Progenitor cell of endocrine pancreas (in vitro differentiated cells): ENCODE measurements at places on chromosomes 1 and 21.
A peak's percentile ranks its signal among the peaks of the same experiment; 100 is the strongest.

DNA sequence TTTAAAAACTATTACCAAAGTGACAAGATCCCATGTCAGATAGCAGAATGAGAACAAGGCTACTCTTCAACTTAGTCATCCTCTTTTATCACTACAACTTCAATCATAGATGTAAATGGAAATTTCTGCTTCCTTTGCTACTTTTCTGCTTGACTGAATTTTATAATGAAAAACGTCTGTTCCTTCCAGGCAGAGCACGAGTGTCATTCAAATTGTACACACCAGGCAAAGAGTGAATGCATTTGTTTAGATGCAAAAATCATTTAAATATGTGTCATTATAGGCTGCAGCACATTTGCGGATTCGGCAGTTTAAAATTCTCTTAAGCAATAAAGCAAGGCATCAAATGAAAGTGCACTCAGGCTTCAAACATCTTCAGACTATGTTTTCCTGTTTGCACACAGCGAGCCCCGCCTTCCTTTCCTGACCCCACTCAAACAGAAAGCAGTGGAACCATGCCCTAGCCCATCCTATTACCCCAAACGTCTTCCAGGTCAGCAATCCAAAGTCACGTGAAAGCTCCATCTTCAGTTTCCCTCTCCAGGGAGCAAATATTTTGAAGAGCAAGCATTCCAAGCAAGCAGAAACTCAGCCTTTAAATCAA, 99.6 kb downstream of the APP start:
- DNase-seq: no peak

DNA sequence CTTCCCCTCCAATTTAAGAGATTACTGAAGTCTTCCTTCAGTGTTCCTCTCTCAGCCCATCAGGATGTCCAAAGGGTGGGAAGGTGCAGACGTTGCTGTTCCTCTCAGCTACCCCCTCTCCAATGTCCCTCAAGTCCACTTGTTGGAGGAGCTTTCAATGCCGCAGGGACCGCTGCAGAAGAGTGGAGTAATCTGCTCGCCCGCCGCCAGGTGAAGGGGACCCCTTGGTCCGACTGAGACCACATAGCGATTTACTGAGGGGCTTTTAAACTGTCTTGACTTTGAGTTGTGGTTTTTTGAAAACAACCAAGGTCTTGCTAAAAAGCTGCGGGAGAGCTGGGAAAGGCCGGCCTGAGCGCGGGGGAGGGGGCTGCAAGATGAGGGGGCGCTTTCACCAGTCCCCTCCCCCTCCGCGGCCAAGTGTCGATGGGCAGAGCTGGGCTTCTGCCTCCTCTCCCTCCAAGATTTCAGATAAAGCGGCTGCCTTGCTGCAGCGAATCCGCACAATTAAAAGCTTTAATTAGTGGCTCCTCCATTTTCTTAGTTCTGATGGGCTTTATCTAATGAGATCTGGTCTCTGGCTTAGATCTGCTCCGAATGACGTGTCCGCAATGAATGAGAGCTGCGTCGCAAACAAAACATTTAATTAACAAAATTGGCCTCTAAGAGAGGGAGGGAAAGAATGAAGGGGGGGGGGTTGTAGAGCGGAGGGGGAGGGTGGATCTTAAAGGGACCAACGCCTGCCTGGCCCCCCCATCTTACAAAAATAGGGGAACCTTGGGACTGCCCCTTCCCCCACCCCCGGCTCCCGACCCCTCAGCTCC, 5.9 kb downstream of the LMO4 start:
- peak; percentile 26 for DNase-seq

DNA sequence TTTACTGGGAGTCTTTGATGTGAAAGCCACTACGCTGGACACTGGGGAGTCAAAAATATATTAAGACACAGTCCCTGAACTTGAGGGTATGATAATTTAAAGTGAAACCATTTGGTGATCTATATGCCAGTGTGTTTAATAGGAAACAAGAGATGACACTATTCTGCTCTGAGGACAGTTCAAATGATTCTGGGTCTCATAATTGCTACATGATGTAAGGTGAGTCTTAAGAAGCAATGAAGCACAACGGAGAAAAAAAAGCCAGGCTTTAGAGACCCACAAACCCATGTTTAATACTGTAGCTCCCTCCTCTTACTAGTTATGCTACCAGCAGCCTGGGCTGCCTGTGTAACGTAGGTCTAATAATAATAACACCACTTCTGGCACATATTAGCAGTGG, 14.2 kb upstream of the LRRC8D start:
- DNase-seq: no peak

DNA sequence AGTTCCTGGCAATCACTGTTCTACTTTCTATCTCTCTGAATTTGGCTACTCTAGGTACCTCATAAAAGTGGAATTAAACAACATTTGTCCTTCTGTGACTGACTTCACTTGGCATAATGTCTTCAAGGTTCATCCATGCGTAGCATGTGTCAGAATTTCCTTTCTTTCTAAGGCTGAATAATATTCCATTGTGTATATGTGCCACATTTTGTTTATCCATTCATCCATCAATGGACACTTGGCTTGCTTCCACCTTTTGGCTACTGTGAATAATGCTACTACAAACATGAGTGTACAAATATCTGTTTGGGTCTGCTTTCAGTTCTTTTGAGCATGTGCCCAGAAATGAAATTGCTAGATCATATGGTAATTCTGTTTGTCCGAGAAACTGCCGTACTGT, 14.7 kb downstream of the CACHD1 start:
- no peak for DNase-seq

DNA sequence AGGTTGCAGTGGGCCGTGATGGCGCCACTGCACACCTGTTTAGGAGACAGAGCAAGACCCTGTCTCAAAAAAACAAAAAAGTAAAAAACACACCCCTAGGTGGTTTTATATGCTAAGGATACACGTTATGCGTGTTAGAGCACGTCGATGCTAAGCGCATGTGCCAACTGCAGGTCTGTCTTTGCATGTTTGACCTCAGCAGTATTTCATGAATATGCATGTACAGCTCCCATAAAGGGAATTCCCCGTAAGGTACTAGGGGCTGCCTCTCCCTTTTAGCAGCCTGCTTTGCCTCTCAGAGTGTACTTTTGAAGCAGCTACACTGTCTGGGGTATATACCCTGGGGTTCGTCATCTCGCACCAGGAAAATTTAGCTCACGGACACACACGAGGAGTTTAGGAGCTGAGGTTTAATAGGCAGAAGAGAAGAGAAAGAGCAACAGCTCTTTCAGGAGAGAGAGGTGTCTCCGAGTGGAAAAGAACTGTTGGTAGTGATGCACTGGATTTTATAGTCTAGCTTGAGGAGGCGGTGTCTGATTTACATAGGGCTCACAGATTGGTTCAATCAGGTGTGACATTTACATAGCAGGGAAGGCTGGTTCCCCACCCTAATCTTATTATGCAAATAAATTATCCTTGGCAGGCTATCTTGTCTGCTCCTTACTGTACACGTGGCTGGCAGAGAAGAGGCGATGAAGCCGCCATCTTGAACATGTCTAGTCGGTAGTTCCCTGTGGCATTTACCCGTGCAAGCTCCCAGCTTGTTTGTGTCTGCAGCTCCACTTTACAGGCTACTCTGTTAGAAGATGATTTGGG, 4.2 kb upstream of the OTUD3 start:
- no peak for DNase-seq

- no peak for DNase-seq
These were observed 81.7 kb upstream of the PGBD5 start for GRCh38 chr1:230507666-230508402.

DNA sequence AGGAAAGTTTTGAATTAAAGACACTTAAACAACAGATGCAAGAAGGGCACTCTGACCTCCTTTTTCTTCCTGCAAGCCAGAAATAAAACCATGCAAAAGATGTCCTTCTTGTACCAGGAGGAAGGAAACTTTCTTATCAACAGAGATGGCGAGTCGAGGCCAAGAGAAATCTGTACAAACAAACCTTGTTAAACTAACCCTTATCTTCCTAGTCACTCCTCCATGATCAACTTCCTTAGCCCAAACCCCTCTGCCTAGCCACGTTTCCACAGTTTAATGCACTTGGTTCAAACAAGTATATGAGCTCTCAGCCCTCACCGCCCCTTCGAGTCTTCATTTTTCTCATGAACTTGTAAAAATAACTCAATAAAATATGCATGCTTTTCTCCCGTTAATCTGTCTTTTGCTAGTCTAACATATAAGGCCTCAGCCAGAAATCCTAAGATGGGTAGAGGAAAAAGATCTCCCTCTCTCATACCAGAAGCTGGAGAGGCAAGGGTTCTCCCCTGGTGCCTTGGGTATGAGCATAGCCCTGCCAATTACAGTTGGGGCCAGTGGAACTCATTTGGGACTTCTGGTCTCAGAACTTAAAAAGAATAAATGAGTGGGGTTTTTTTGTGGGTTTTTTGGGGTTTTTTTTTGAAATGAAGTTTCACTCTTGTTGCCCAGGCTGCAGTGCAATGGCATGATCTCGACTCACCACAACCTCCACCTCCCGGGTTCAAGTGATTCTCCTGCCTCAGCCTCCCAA, 141.7 kb upstream of the SOD1 start:
- DNase-seq: no peak

GRCh38 chr21:29074007-29074376, 544 bp upstream of the CCT8 start:
- DNase-seq: no peak

GRCh38 chr1:28663871-28664470, 4.6 kb upstream of the GMEB1 start:
- no peak for DNase-seq

DNA sequence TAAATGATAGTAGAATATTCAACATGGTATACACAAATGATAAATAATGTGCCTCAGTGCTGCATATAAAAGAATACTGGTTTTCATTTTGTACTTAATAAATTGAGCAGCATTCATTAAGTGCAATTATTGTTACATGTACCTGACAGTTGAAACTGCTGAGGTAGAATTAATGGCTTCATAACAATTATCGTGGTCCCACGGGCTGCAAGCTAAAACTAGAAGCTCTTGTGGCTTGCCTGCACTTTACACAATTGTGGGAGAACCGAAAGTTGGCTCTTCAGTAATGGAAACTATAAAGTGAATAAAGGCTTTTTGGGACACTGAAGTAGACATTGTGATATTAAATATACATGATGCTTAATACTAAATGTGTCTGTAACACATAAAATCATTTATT, 23.2 kb downstream of the INSL5 start:
- no peak for DNase-seq

DNA sequence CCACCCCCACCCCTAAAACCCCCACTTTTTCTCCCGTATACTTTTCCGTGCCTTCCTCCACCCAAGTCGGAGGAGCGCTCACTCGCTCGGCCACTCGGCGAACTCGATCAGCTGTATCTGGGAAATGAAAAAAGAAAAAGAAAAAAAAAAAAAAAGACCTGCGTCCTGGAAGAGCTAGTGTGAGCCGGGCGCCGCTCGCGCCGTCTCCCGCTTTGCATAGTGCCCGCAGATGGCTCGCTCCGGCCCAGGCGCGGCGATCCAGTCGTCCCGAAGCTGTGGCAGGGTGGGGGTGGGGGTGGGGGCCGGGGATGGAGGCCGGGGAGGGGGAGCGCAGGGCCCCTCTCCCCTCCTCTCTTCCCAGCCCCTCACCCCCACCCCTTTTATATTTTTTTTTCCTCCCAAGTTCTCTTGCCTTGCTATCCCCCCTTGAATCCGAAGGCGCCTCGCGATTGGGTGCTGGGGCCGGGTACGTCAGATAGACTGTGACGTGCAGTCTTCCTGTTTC, 299 bp upstream of the PROX1 start:
- peak; percentile 68 for DNase-seq

DNA sequence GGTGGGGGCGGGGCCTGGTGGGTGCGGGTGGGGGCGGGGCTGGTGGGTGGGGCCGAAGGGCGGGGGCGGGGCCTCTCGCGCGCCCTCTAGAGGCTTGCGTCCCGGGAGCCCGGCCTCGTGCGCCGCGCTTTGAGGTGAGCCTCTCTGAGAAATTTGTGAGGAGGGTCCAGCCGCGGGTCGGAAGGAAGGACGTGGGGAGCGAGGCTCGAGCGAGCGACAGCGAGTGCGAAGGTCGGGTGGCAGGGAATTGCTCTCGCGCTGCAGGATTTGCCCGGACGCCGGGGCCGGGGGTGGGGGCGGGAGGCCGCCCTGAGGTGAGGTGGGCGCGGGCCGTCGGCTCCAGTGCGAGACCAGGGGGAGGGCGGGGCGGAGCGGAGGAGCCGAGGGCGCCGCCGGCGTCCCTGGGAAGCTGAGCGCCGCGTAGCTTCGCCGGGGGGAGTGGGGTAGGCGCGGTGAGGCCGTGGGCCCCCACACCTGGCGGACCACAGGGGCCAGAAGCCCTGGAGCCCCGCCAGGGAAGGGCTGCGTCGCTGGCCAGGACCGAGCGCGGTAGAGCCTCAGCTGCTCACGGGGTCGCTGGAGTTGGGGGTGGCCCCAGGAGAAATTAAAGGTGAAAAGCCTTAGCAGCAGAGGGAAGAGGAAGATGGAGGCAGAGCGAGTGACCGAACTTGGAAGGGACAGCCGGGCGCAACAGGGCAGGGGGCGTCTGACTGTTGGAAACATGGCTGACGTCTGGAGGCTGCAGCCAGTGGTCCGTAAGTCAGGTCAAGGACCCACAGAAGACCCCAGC, 754 bp upstream of the LSS start:
- DNase-seq: peak; percentile 56

- DNase-seq: no peak
These were observed 149.7 kb upstream of the VANGL1 start for GRCh38 chr1:115492019-115492595.

GRCh38 chr21:34298534-34299167, 65.2 kb upstream of the KCNE2 start:
- DNase-seq: no peak

- no peak for DNase-seq
These were observed 85.6 kb upstream of the CLDN14 start for GRCh38 chr21:36565540-36565939.

DNA sequence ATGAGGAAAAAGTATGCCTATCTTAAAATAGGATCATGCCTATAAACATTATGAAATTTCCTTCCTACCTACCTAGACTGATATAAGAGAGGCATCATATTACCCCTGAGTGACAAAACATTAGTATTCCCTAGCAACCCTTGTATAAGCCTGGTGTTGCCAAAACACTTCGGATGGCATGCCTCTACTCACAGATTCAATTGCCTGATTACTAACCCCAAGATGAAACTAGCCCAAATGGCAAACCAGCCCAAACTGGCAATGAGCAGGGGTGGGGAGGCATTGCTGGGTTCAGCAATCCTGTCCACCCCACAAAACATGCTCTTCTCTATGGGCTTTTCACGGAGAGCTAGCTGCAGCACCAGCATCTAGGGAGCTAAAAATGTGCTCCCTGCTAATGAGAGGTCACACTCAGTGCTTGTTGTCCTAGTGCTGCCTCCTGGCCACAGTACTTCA, 13.9 kb downstream of the PALMD start:
- no peak for DNase-seq

- no peak for DNase-seq
These were observed 1.5 kb upstream of the SYDE2 start for GRCh38 chr1:85202092-85202863.

- no peak for DNase-seq
These were observed 7.5 kb upstream of the LEPR start for GRCh38 chr1:65412984-65413375.
